ENCODE measurements at places on chromosomes 12 and 14.

GRCh38 chr14:69161590-69161989 is 8.7 kb upstream of the DCAF5 start:
- no peak for DNase-seq

GRCh38 chr12:66852091-66852490 is 173.2 kb upstream of the GRIP1 start:
- no peak for DNase-seq

- DNase-seq: peak; percentile 50
Observed at GRCh38 chr12:54251667-54252284, 28.1 kb downstream of the CBX5 start.

GRCh38 chr14:32044454-32044853 is 32.6 kb upstream of the ARHGAP5 start:
- DNase-seq: no peak

GRCh38 chr12:113961921-113962710 is 4.0 kb downstream of the RBM19 start:
- DNase-seq: no peak

DNA sequence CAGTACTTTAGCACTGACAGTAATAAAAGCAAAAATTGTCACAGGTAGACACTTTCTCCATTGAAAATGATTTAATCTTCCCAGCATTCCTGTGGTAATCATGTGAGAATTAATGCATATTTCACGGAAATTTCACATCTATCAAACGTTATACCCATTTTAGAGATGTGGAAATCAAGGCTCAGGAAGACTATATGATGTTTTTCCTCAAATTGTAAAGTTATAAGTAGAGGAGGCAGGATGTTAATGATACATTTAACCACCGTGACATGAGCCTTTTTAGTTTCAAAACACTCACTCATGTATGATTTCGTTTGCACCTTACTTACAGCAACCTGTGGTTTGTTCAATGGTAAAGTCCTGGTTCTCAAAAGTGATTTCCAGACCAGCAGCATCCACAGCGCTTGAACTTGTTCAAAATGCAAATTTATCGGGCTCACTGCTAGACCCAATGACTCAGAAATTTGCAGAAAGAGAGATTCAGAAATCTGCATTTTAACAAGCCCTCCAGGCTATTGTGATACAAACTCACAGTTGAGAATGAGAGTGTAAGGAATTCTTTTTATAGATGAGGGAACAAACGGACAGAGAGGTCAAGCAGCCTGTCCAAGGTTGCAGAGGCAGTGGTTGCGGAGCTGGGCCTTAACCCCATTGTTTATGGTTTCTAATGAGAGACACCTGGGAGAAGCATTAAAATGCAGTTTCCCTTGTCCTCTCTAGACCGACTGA is 654.8 kb upstream of the TBX3 start:
- no peak for DNase-seq

DNA sequence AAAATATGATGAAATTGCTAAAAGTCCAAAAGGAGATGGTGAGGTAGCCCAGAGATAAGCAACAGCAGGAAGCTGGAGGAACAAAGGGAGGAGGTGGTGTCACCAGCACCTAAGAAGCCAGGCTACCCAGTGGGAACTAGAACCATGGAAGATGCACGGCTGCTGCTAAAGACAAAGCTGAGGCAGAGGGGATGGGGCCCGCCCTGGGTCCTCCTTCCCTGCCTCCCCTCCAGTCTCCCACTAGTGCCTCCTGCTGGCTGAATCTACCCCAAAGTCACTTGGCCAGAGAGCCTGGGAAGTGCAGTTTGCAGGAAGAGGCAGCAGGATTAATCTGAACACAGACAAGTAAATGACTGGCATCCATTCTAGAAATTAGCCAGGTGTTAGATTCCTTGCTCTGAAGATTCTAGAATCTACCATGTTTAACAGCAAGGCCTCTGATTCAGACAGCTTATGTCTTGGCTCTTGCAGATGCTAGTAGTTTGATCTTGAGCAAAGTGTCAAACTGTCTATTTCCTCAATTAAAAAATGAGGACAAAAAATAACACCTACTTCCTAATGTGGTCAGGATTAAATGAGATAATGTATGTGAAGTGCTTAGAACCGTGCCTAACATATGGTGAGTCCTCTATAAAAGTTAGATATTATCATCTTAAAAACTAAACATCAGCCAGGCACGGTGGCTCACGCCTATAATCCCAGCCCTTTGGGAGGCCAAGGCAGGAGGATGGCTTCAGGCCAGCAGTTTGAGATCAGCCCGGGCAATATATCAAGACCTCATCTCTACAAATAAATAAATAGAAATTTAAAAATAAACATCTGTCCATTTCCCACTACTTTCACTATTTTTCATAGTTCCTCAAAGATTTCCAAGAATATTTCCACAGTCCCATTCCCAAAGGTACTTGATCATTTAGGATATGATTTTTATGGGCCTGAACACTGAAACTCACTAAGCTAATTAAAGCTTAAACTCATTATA is 5.8 kb upstream of the LRP10 start:
- no peak for DNase-seq

- DNase-seq: peak; percentile 37
Observed at GRCh38 chr14:103058164-103059055, 1.1 kb upstream of the CDC42BPB start.

DNA sequence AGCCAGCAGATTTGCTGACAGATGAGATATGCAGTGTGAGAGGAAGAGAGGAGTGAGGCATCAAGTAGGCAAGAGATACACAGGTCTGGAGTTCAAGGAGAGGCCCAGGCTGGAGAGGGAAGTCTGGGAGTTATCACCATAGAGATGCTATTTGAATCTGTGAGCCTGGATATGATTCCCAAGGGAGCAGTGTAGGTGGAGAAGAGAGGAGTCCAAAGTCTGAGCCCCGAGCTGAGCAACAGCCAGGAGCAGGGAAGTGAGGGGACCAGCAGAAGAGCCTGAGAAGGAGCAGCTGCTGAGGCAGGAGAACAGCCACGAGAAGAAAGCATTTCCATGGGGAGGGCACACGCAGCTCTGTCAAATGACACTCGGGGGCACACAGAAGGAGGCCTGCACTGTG is 20.2 kb upstream of the NXPH4 start:
- no peak for DNase-seq

GRCh38 chr12:46698003-46698402 is 127.8 kb downstream of the SLC38A4 start:
- DNase-seq: no peak

GRCh38 chr14:91282954-91283645 is 38.6 kb upstream of the GPR68 start:
- DNase-seq: no peak

GRCh38 chr12:67989184-67989920 is at the start of gene IFNG-AS1:
TSS of gene IFNG-AS1 (plus strand) at chr12:67989447.
- no peak for DNase-seq

GRCh38 chr14:56808110-56808382 is 2.2 kb downstream of the OTX2 start:
- no peak for DNase-seq

- no peak for DNase-seq
Observed at GRCh38 chr14:102430212-102430908, 67.6 kb downstream of the TECPR2 start.

GRCh38 chr12:47296828-47297227 is 217.1 kb upstream of the AMIGO2 start:
- DNase-seq: no peak

- DNase-seq: no peak
Observed at GRCh38 chr14:30849354-30849753, 25.0 kb upstream of the COCH start.

DNA sequence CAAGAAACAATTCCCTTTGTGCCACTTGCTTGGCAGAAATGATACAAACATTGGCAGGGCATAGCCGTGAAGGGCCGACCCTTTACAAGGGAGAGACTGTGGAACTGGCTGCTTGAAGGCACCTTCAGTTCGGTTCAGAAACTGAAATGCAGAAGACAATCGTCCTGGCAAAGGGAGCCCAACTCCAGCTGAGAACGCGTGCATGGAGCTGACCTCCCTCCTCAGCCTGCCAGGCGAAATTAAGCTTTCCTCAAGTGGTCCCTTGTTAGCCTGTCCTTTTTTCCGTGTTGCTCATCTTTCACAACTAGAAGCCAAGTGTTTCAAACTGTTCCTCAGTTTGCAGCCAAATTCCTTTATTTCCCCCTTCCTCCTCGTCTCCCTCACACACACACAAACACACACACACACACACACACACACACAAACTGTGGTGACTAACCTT is 8.1 kb downstream of the LGR5 start:
- no peak for DNase-seq

GRCh38 chr12:113070117-113070906 is 13.8 kb downstream of the DTX1 start:
- no peak for DNase-seq

DNA sequence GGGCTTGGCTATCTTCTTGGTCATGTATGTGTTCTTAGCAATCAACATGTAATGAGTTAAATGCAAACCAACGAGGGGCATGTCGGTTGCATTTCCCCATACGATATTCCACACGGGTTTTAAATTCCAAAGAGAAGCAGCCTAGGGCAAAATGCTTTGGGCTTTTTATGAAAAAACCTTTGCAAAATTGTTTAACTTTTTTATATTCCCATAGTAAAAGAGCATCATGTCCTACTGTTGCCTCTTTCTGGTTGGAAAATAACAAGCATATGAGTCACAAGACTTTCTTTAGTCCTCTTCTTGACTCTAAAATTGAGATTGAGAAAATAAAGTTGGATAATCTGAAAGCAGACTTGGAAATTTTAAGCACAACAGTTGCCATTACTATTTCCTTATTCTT is 3.8 kb upstream of the DIO2 start:
- DNase-seq: no peak

DNA sequence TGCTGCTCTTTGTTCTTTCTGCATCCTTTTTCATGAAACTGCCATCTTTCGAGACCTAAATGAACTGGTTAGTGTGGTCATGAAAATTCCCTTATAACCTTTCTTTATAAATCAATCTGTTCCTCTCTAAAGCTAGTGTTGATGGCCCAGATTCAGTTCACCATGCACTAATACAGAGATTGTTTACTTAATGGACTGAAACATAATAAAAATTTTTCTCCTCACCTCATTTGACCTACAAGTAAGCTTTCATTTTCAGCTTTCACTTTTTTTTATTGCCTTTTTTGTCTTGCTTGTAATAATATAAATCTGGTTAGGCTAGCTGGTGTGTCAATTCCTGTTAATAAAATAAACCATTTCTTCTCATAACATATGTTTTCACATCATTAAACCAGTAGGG is 183.8 kb downstream of the CCDC59 start:
- no peak for DNase-seq

DNA sequence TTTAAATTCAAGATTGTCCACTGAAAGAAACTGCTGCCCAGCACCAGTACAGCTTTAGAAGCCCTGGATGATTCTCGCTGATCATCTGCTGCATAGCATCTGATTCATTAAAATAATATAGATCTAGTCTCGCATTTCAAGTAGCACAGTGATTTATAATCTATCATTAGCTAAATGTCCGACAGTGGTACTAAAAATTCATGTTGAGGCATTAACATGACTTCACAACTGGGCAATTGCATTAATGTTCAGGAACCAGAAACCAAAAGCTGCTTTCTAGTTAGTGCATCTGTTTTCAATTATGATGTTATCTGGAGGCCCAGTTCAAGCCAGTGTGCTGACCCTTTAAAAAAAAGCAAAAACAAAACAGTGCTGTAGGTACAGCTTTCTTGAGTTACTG is 1987.2 kb upstream of the SEL1L start:
- no peak for DNase-seq

- DNase-seq: no peak
Observed at GRCh38 chr14:57659052-57659451, 165.4 kb upstream of the CCDC198 start.

- DNase-seq: no peak
Observed at GRCh38 chr12:24281341-24281740, 331.9 kb upstream of the SOX5 start.

GRCh38 chr14:77607741-77608302 is 8.6 kb downstream of the SPTLC2 start:
- no peak for DNase-seq

DNA sequence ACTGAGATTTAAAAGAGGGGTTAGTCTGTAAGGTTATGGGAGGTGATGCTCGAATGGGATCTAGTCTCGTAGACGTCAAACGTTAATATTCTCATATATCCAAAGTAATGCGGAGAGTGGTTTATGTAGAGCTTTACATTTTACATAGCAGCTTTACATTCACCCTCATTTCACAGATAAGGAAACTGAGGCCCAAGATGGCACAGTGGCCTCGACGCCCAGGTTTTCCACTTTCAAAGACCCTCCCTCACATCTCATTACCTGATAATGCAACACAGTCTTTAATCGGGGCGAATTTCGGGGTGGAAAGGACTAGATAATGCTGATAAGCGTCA is 450 bp upstream of the TDG start:
- no peak for DNase-seq

GRCh38 chr12:4268329-4269181 is 5.0 kb upstream of the CCND2 start:
- no peak for DNase-seq

GRCh38 chr12:1542599-1542998 is 51.8 kb downstream of the FBXL14 start:
- no peak for DNase-seq

- DNase-seq: no peak
Observed at GRCh38 chr14:101953151-101953550, 11.2 kb upstream of the DYNC1H1 start.

- DNase-seq: no peak
Observed at GRCh38 chr14:87175175-87175574, 817.8 kb downstream of the GALC start.

DNA sequence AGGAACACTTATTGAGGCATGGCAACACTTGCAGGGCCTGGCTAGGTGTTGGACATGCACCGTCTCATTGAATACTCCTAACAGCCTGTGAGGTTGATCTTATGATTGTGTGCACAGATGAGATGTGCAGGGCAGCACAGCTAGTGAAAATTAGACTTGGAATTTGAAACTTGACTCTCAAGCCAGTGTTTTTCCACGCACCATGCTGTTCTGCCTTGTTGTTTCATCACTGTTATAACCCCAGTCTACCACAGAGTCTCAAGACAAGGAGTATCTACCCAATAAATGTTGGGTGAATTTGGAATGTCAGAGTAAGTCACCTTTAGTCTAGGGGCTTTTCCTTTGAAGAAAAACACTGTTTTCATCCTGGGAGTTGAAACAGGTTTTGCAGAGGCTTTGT is 55.8 kb upstream of the LRIG3 start:
- DNase-seq: no peak

GRCh38 chr12:104964167-104964855 is 6.2 kb upstream of the SLC41A2 start:
- DNase-seq: no peak

GRCh38 chr12:105843561-105843960 is 295.2 kb downstream of the NUAK1 start:
- no peak for DNase-seq

GRCh38 chr14:24398293-24398652 is 530 bp upstream of the NYNRIN start:
- no peak for DNase-seq

DNA sequence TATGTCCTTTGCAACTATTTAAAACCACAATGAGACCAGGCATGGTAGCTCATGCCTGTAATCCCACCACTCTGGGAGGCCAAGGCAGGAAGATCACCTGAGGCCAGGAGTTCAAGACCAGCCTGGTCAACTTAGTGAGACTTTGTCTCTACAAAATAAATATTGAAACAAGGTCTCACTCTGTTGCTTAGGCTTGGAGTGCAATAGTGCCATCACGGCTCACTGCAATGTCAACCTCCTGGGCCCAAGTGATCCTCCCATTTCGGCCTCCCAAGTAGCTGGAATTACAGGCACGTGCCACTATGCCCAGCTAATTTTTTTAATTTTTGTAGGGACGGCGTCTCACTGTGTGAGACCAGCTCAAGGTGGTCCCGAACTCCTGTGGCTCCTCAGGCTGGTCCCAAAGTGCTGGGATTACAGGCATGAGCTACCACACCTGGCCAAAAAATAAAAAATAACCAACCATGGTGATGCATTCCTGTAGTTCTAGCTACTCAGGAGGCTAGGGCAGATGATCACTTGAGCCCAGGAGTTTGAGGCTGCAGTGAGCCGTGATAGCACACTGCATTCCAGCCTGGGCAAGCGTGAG is 955 bp upstream of the FITM1 start:
- DNase-seq: no peak

All from T47D (cell line).